ENCODE measurements at places on chromosomes 1 and 21. TPM values are rescaled to one million over a fixed set of nuclear protein-coding genes. Genes with fewer than 3 reads are reported as not detected.

Gene LYSMD1
- 19.7 TPM for total RNA-seq

DNA sequence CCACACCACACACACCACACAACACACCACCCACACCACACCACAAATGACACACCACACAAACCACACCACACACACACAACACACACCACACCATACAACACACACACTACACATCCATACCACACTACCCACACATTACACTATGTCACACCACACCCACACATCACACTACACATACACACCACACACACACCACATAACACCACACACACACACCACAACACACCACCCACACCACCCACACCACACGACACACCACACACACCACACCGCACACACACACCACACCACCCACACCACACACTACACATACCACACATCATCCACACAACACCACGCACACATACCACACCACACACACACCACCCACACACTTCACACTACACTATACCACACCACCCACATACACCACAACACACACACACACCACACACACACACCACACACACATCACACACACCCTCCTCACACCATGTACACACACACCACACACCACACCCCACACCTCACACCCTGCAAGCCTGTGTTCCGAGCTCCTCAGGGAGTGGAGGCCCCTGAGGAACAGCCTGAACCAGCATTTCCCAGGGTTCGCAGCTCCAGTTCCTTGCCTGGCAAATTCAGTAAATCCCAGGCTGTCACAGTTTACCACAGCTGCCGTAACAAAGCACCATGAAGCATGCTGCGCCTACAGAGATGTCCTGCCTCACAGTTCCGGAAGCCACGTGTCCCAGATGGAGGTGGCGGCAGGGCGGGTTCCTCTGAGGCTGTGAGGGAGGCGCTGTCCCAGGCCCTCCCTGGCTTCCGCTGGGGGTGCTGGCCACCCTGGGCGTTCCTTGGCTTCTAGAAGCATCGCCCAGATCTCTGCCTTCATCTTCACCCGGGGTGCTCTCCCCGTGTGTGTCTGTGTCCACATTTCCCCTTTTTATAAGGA is 69.8 kb upstream of the ATP5PO start:
- no peak for DNase-seq
- no peak overlapping the region for H3K4me3 ChIP-seq
- H3K4me1 ChIP-seq: no peaks in the 10 kb centered on the region
- no peaks in the 10 kb centered on the region for H3K27me3 ChIP-seq
- H3K27ac ChIP-seq: no peak overlapping the region

Gene NENF
- 103 TPM for total RNA-seq

GRCh38 chr1:8463144-8463927 is 145.4 kb downstream of the SLC45A1 start:
- peak overlapping the region; percentile 77 for H3K27ac ChIP-seq
- H3K4me1 ChIP-seq: peaks cover 70% of the 10 kb centered on the region
- H3K36me3 ChIP-seq: no peaks in the 10 kb centered on the region
- H3K27me3 ChIP-seq: no peaks in the 10 kb centered on the region
- H3K4me3 ChIP-seq: no peak overlapping the region

DNA sequence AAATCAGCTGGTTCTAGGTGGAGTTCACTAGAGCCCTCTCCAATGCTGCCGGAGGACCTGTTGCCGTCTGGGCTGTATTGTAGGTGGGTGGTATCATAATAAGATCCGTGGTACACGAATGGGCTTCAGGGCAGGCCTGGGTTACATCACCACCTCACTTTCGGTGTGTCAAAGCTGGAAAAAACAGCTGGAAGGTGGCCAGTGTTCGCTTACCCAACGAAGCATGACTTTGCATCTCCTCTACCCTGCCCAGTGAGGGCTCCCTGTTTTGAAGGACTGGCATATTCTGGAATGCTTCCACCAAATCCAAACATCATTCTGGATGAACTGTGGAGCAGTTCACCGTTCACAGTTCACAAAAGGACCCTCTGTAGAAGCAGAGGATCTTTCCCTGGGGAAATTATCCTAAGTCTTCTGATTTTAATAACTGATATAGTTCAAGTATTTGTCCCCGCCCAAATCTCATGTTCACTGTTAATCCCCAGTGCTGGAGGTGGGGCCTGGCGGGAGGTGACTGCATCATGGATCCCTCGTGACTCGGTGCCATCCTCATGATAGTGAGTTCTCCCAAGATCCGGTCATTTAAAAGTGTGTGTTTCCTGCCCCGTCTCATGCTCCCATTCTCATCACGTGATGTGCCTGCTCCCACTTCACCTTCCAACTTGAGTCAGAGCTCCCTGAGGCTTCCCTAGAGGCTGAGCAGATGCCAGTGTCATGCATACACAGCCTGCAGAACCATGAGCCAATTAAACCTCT is 429.0 kb downstream of the KIF26B start:
- peaks cover 3% of the 10 kb centered on the region for H3K4me1 ChIP-seq
- DNase-seq: peak; percentile 78
- no peak overlapping the region for H3K4me3 ChIP-seq
- no peaks in the 10 kb centered on the region for H3K36me3 ChIP-seq

Gene MX2
- total RNA-seq: 6.6 TPM

Gene AVPR1B
- not detected for total RNA-seq

Gene PLA2G2F
- not detected for total RNA-seq

Gene TDRD10
- 5.6 TPM for total RNA-seq

Gene LRRC39
- total RNA-seq: 0.39 TPM

GRCh38 chr1:232984577-232985425 is 34.4 kb downstream of the NTPCR start:
- H3K27ac ChIP-seq: no peak overlapping the region
- DNase-seq: no peak
- no peaks in the 10 kb centered on the region for H3K36me3 ChIP-seq
- no peaks in the 10 kb centered on the region for H3K27me3 ChIP-seq
- no peaks in the 10 kb centered on the region for H3K4me1 ChIP-seq
- H3K4me3 ChIP-seq: no peak overlapping the region

Gene HSD3B2
- not detected for total RNA-seq

Gene FLG2
- total RNA-seq: not detected

GRCh38 chr21:41378849-41379248 is 17.0 kb downstream of the MX2 start:
- H3K27ac ChIP-seq: no peak overlapping the region
- DNase-seq: no peak
- H3K27me3 ChIP-seq: no peaks in the 10 kb centered on the region
- H3K4me1 ChIP-seq: no peaks in the 10 kb centered on the region
- no peaks in the 10 kb centered on the region for H3K36me3 ChIP-seq

- DNase-seq: no peak
- no peak overlapping the region for H3K27ac ChIP-seq
- H3K27me3 ChIP-seq: no peaks in the 10 kb centered on the region
Observed at GRCh38 chr1:197725044-197725443, 50.2 kb downstream of the DENND1B start.

DNA sequence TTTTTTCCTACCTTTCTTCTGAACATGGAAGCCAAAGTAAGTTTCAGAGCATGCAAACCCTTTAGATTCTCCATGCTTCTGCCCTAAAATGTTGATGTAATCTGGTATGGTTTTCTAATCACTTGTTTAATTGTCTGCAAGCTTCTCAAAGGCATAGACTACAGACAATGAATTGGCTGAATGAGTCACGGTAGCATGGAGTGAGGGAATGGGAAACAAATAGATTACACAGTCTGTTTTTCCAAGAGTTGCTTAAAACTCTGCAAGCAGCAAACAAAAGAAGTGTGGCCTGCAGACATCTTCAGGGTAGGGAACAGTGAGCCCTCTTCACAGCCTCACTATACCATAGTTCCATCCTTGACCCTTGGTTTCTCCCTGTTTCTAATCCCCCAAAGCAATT is 326.0 kb downstream of the BARHL2 start:
- H3K4me1 ChIP-seq: no peaks in the 10 kb centered on the region
- no peaks in the 10 kb centered on the region for H3K27me3 ChIP-seq
- no peak overlapping the region for H3K27ac ChIP-seq
- H3K36me3 ChIP-seq: no peaks in the 10 kb centered on the region
- DNase-seq: no peak

GRCh38 chr21:34675871-34676270 is 7.1 kb downstream of the CLIC6 start:
- H3K27ac ChIP-seq: no peak overlapping the region
- DNase-seq: no peak
- no peak overlapping the region for H3K4me3 ChIP-seq
- H3K4me1 ChIP-seq: peaks cover 6% of the 10 kb centered on the region

DNA sequence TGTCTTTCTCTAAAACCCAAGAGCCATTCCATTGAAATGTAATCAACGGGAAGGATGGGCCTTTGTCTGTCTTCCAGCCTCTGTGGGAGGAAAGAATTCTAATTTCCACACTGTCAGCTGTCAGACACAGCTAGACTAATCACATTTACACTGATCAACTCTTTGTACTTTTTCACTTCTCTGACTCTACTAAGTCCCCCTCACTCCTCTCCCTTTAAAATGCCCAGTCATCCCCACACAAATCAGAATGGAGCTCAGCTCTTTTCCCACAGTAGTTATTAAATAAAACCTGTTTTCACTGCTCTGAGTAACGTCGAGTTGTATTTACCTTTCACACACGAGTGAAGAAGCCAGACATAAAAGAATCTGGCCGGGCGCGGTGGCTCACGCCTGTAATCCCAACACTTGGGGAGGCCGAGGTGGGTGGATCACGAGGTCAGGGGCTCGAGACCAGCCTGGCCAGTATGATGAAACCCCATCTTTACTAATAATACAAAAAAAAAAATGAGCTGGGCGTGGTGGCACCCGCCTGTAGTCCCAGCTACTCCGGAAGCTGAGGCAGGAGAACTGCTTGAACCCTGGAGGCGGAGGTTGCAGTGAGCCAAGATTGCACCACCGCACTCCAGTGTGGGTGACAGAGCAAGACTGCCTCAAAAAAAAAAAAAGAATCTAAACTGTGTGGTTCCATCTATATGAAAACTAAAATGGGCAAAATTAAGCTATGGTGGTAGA is 13.3 kb downstream of the ZBTB8OS start:
- no peak for DNase-seq
- no peaks in the 10 kb centered on the region for H3K4me1 ChIP-seq
- H3K4me3 ChIP-seq: no peak overlapping the region
- H3K27ac ChIP-seq: no peak overlapping the region

DNA sequence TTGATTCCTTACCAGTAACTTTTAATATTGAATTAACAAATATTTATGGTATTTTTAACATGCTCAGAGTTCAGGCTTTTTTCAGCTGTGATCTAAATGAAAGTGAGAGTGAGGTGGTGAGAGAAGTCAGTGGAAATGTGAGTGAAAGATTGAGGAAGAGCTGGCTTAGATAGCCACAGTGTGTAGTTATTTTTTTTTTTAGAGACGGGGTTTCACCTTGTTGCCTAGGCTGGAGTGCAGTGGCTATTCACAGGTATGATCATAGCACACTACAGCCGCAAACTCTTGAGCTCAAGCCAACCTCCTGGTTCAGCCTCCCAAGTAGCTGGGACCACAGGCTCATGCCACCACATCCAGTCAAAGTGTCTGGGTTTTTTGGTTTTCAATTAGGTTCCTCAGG is 10.9 kb downstream of the RNF11 start:
- DNase-seq: no peak
- no peaks in the 10 kb centered on the region for H3K36me3 ChIP-seq
- H3K4me3 ChIP-seq: no peak overlapping the region
- no peak overlapping the region for H3K27ac ChIP-seq
- no peaks in the 10 kb centered on the region for H3K27me3 ChIP-seq
- H3K4me1 ChIP-seq: peaks cover 7% of the 10 kb centered on the region

Gene TCHHL1
- not detected for total RNA-seq

- peak overlapping the region; percentile 74 for H3K27ac ChIP-seq
- H3K27me3 ChIP-seq: no peaks in the 10 kb centered on the region
- DNase-seq: no peak
- peaks cover 8% of the 10 kb centered on the region for H3K4me1 ChIP-seq
- peak overlapping the region; percentile 90 for H3K4me3 ChIP-seq
Observed at GRCh38 chr1:147171399-147172167, 687 bp downstream of the PRKAB2 start.

DNA sequence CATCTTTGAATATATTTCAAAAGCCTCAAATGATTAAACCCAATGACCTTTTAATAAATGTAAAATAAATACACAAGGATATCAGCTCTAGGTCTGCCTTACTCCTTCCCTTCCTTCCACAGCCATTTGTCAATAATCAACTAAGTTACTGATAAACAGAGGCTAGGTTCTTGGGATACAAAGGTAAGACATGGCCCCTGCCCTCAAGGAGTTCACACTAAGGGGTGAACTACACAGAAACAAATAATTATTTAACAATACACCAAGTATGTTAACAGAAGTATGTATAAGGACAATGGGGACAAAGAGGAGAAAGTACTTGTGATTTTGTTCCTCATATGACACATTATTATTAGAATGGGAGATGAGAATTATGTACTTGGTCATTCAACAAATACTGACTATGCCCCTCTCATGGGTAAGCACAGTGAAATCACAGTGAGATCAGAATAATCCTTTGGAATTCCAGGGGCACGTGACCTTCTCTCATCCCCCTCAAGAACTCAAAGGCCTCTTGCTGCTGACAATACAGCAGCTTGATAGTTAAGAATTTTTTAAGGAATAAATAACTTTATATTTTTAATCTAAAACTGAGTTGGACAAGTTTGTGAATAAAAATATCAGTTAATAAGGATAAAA is 40.2 kb downstream of the ATP1B1 start:
- no peaks in the 10 kb centered on the region for H3K27me3 ChIP-seq
- H3K36me3 ChIP-seq: no peaks in the 10 kb centered on the region
- no peak overlapping the region for H3K4me3 ChIP-seq

Gene XCL2
- not detected for total RNA-seq

Gene CCDC24
- total RNA-seq: 13.0 TPM

Gene LRRC3
- 0.78 TPM for total RNA-seq

Gene KANK4
- total RNA-seq: 0.59 TPM

GRCh38 chr1:64328193-64328592 is 124.8 kb downstream of the UBE2U start:
- no peak for DNase-seq
- no peak overlapping the region for H3K4me3 ChIP-seq
- no peaks in the 10 kb centered on the region for H3K4me1 ChIP-seq
- no peaks in the 10 kb centered on the region for H3K36me3 ChIP-seq
- no peaks in the 10 kb centered on the region for H3K27me3 ChIP-seq
- H3K27ac ChIP-seq: no peak overlapping the region

DNA sequence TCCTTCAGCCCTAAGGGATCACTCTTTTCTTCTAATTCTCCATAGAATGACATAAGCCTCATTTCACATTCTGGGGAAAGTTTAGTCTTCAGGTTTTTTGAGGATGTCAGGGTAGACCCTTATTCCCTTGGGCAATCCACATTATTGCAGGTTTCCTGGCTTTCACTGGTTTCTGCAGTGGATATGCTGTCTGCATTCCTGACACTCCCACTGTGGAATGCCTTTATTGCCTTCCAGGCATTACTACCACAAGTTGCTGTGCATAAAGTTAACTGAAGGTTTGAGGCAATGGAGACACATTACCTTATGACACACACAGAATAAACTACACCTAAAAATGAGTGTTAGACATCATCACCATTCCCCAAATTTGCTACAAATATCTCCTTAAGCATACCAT is 12.7 kb downstream of the FASLG start:
- no peaks in the 10 kb centered on the region for H3K4me1 ChIP-seq
- no peak overlapping the region for H3K4me3 ChIP-seq
- H3K27me3 ChIP-seq: no peaks in the 10 kb centered on the region
- H3K27ac ChIP-seq: no peak overlapping the region
- no peak for DNase-seq
- no peaks in the 10 kb centered on the region for H3K36me3 ChIP-seq

GRCh38 chr1:221440658-221441057 is 301.2 kb downstream of the DUSP10 start:
- H3K36me3 ChIP-seq: no peaks in the 10 kb centered on the region
- peak; percentile 54 for DNase-seq
- H3K4me1 ChIP-seq: peaks cover 14% of the 10 kb centered on the region
- no peaks in the 10 kb centered on the region for H3K27me3 ChIP-seq
- no peak overlapping the region for H3K4me3 ChIP-seq

Data from thyroid gland (tissue), 4 donors.